ENCODE measurements at places on chromosomes 13 and 19.

DNA sequence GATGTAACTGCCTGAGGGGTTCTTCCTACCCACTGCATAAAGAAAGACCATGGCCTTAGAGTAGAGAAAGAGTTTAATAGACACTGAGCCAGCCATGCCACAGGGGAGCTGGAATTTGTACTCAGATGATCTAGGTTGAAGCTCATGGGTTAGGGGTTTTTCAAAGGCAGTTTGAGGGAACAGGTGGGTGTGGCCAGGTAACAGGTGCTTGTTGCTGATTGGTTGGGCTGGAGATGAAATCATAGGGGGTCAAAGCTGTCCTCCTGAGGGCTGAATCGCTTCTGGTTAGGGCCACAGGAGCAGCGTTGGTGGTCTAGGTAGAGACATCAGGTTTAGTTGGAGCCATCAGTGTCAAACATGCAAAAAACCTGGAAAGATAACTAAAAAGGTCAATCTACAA lies 59.2 kb upstream of the CSNK1A1L start:
- no peak for DNase-seq

DNA sequence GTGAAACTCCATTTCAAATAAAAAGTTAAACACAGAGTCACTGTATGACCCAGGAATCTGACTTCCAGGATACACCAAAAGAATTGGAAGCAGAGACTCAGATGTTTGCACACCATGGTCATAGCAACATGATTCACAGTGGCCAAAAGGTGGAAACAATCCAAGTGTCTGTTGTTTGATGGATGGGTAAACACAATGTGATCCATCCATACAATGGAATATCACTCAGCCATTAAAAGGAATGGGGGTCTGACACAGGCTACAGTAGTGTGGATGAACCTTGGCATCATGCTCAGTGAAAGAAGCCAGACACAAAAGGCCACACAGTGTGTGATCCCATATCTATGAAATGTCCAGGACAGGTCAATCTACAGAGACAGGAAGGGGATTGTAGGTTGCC lies 174.3 kb downstream of the PTPRS start:
- no peak for DNase-seq

- no peak for DNase-seq
These were observed 304.5 kb downstream of the KCNRG start for GRCh38 chr13:50319635-50320255.

DNA sequence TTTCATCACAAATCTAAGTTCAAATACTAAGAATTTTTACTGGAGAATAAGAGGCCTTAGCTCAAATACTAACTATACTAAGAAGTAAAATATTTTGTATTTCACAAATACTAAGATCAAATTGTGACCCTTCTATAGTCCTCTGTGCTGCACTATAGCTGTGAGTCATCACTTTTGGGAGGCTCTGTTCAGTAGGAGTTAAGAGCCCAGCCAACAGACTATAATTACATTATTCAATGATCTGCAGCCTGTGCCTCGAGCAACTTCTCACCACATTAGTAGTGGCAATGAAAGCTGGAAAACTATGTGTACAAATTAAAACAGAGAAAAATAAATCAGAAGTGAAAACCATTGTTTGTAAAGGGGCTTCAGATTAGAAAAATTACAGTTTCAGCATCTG lies 147.3 kb upstream of the GPC6 start:
- no peak for DNase-seq
